Left colon (tissue), 2 donors: ENCODE measurements at places on chromosomes 3 and 15. TPM values are rescaled to one million over a fixed set of nuclear protein-coding genes. Genes with fewer than 3 reads are reported as not detected.

Gene DUOX1
- total RNA-seq, result 0.56 TPM

Gene CHRM5
- not detected for total RNA-seq

Gene P2RY14
- total RNA-seq, result 2.0 TPM

Gene TTC23
- 16.0 TPM for total RNA-seq

Gene FBXW12
- total RNA-seq, result not detected
